SIG-M5 (cell line): ENCODE measurements at places on chromosomes 6 and 20.

GRCh38 chr20:41330343-41330720 is 10.3 kb upstream of the LPIN3 start:
- DNase-seq = no peak

GRCh38 chr6:4039348-4039747 is 39.6 kb downstream of the FAM217A start:
- DNase-seq = no peak

- DNase-seq = no peak
Observed at GRCh38 chr6:36607683-36608386, 13.7 kb downstream of the SRSF3 start.

GRCh38 chr20:34595377-34596184 is 37.1 kb downstream of the MAP1LC3A start:
- DNase-seq = no peak

DNA sequence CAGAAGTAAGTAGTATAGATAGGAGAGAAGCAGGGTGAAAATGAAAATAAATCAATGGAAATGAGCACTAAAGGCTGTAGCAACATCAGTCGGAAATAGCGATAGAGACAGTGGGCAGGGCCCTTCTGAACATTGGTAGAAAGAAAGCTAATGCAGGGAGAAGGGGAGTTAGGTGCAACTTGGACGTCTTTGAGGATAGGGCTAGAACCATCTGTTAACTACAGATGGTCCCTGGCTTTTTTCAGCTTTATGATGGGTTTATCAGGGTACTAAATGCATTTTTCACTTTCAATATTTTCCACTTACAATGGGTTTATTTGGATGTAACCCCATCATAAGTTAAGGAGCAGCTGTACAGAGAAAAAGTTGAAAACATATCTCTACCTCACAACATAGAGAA is 72.8 kb upstream of the CNR1 start:
- no peak for DNase-seq

GRCh38 chr6:169989594-169989993 is 238.2 kb downstream of the ERMARD start:
- DNase-seq = no peak

DNA sequence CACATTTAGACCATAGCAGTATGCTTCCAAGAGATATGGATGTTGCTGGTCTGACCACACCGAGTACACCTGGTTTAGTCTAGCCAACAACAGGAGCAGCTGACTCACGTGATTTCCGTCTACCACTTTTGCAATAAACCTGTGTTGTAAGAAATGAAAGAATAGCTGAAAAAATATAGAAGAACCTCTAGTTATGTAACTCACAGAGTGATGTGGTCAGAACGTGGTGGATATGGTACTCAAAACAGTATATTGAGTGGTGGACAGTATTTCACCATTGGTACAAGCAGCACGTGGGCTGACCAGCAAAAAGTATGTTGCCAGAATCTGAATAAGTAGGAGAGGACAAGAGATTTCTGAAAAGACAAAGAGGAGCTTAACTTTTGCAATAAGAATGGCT is 226.9 kb downstream of the TBC1D7 start:
- no peak for DNase-seq

DNA sequence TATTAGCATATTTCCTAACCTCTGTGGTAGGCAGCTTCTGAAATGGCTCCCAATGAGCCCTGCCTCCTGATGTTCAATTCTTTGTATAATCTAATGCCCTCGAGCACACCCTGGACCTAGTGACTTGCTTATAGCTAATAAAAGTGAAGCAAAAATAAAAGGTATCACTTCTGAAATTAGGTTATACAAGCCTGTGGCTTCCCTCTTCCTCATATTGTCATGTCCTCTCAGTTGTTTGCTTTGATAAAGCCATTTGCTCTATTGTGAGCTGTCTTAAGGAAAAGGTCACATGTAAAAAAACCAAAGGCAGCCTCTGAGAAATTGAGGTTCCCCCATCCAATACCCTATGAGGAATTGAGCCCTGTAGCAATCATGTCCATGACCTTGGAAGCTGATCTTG is 442.1 kb upstream of the ADGRB3 start:
- DNase-seq = no peak

DNA sequence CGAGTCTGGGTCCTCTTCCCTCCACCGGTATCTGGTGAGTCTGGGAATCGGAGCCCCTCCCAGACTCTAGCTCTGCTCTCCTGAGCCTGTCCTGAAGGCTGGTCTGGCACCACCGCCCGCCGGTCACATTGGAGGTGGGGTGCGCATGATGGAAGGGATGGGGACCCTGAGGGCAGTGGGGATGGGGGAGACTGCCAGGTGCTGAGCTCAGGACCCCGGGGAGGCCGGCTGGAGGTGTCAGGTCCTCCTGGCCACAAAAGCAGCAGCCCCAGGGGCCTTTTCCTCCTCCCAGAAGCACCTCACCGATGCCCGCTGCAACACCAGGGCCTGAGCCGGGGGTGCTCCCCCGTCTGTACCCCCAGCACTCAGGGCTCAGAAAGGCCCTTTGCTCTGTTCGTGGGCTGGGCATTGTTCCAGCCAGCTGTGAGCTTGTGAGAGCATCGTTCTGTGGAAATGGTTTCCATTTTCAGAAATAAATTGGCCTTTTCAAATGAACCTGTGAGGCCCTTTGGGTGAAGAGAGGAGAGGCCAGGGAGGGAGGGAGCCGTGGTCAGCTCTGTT is 2.5 kb upstream of the NPBWR2 start:
- DNase-seq = no peak

GRCh38 chr6:128759901-128760300 is 123.0 kb upstream of the LAMA2 start:
- DNase-seq = no peak

DNA sequence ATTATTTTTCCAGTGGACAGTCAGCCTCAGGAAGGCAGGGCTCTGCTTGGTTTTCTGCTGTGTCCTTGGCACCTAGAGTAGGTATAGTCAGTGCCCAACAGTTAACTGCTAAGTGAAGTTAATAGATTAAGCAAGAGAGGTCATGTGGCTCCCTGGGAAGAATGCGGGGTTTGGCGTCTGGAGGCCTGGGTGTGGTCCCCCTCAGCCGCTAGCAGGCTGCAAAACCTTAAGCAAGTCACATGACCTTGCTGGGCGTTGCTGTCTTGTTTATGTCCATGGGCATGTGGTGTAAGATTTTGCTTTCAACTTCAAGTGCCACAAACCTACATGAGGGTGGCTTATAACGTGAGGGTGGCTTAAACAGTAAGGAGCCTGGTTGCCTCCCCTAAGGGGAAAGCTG is 75.5 kb upstream of the SCP2D1 start:
- no peak for DNase-seq

DNA sequence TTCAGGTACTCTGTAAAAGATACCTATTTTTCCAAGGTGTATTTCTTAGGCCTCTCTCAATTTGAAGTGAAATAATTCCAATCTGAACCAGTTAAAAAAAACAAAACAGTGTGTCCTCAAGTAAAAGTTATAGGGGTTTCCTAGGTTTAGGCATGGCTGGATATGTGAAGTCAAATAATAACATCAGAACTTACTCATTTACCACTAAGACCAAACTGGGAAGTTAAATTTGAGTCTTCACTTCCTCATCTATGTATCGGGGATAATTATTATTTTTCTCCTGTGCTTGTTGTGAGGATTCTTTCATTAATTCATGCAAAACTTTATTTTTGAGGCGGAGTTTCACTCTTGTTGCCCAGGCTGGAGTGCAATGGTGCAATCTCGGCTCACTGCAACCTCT is 86.2 kb upstream of the PTPRK start:
- no peak for DNase-seq

GRCh38 chr6:44028789-44029310 is 98.4 kb downstream of the MRPL14 start:
- no peak for DNase-seq

- DNase-seq = no peak
Observed at GRCh38 chr6:39268171-39268570, 38.9 kb upstream of the KCNK5 start.

GRCh38 chr6:93731306-93731705 is 311.9 kb upstream of the EPHA7 start:
- DNase-seq = no peak

GRCh38 chr20:62765432-62766070 is 30.7 kb upstream of the MRGBP start:
- DNase-seq = no peak

GRCh38 chr6:8181951-8182845 is 79.8 kb upstream of the EEF1E1 start:
- DNase-seq = no peak

DNA sequence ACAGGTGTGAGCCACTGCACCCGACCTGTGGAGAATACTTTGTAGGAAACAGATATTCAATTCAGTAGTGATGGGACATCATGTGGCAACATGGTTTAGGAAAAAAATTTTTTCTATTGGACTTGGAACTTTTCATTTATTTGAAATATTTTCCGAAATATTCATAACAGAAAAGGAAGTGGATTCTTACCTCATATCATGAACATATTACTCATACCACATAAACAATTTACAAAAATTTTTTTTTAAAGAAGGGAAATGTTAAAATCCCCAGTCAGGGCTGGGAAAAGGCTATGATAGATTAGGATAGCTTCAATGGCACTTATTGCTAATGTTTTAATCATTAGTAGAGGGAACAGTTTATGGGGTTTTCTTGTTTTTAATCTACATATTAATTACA is 6.8 kb upstream of the ALDH8A1 start:
- DNase-seq = no peak

- DNase-seq = no peak
Observed at GRCh38 chr20:21286775-21287174, 16.4 kb upstream of the XRN2 start.

DNA sequence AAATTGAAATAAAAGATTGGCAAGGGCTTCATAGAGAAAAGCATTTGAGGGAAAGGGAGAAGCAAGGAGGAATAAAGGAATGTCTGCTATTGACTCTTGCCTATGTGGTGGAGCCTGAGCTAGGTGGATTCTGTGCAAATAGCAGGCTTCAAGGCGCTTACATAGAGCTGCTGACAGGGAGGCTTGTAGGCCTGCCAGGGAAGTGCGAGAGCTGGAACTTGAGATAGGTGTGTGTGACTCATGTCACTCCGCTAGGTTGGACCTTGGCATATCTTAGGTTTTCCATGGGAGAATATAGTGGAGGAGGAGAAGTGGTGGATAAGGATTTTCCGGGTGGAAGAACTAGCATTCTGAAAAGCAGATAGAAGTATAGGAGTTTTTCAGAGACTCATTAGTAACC is 14.0 kb downstream of the SNRNP48 start:
- DNase-seq = no peak

DNA sequence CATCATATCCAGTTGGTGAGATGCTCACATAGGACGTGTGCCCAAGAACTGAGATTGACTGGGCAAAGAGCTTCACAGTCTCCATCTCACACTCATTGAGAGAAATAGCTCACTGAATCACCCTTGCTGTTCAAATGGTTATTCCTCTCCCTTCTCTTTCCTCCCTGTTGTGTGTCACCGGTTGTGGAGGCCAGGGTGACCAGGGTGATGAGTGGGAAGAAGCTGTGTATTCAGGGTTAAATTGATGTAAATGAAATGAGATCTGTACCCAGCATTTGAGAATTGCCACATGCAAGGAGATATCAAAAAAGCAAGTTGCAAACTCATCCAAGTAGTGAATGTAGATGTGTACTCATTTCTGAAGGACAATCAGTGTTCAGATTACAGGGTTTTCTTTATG is 36.6 kb upstream of the VAPB start:
- no peak for DNase-seq

DNA sequence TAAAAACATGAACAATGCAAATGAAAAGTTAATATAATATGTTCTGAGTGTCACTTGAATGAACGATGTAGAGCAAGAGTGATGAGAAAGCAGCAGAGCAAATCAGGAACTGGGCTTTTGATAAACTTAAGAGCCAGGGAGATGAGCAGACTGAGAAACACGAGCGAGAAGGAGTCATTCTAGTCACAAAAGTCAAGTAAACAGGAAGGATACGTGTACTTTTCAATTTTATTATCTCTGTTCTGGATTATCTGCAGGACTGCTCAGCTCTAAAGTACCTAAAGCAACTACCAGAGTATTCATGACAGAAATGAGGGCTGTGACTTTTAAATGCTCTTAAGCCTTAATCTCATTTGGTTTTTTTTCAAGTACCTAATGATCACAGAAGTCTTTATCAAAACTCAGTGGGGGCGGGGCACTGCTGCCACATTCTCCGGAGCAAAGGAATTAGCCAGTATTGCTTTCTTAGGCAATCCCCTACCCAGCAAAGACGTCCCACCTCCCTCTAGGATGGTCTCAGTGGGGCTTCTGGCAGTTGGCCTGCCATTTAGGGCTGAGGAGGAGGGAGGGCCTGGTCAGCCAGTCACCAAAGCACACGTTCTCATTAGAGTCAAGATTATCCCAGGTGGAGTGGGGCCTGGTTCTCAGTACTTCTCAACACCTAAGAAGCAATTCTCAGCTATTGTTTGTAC is 8.6 kb downstream of the MAN1A1 start:
- no peak for DNase-seq

GRCh38 chr20:32887492-32887891 is 28.8 kb downstream of the EFCAB8 start:
- no peak for DNase-seq

DNA sequence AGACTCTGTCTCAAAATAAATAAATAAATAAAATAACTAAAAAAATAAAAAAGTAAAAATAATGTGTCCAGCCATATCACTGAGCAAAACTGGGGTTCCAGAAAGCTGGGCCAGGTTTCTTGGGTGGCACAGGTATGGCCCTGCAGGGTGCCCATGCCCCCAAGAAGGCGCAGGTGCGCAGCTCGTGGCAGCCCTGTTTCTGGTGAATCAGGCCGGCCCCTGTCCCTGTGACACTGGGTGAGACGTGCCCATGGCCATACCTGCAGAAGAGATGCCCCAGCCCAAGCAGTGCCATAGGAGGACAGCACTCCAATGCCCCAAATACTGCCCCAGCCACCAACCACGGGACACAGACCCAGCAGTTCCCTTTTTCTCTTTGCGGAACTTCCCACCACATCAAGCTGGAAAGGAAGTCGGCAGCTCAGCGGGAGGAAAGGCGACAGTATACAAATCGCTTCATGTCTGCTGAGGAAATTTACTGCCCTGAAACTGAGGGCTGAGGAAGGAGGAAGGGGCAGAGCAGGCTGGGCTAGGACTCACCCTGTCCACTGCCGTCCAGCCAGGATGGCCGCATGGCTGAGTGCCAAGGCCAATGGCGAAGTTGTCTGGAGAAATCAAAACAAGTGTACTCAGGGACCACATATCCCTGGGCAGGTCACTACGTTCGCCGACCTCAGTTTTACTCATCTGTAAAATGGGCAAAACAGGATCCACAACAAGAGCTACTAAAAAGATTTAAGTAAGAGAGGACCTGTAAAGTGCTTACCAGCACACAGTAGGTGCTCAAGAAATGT is 55.4 kb downstream of the PREX1 start:
- DNase-seq = peak; percentile 74

GRCh38 chr6:34979994-34980393 is 90.9 kb downstream of the ANKS1A start:
- no peak for DNase-seq

DNA sequence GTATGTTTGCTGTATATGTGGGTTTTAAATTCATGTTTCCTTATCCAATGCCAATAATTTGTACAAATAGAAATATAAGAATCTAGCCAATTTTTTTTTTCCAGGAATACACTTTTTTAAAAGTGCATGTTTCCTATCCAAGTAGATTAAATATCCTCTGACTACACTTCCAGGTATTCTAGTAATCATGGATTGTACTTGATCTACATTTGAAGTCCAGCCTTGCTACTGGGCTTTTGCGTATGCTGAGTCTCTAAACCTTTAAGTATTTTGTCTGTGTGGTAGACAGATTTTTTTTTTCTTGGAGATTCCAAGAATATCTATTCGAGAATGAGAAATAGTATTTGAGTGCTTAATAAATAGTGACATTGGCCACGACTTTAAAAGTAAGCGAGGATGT is 188.3 kb downstream of the SASH1 start:
- DNase-seq = no peak
